Caudate nucleus (tissue), 63 donors: ENCODE measurements at places on chromosomes 3 and 15.

DNA sequence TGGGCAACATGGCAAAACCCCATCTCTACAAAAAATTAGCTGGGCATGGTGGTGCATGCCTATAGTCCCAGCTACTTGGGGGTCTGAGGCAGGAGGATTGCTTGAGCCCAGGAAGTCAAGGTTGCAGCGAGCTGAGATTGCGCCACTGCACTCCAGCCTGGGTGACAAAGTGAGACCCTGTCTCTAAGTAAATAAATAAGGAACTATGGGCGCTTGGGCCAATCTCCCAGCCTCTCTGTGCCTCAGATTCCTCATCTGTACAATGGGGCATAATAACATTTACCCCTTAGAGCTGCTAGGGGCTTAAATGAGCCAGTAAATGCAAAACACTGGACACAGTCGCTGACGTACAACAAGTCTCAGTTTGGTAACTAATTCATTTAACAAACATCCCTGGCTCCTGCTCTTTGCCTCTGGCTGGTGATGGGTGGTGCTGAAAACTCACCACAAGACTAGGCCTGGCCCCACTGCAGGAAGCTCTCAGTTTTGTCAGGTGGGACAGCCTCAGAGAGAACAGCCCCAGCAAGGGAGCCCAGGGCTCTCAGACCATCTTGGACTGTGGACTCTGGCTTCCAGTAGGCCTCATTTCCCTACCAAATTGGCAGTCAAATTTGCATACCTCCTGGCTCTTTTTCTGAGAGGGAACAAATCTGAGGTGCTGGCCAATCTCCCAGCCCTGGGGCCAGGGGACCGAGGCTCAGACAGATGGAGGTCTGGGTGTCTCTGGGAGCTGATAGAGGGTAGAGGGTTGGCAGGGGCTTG is 6.4 kb upstream of the TBC1D2B start:
- DNase-seq = no peak

- no peak for DNase-seq
Observed at GRCh38 chr15:33148129-33148751, 46.3 kb downstream of the FMN1 start.

GRCh38 chr3:9730657-9731205 is 804 bp upstream of the BRPF1 start:
- DNase-seq = peak; percentile 90

GRCh38 chr15:48721061-48721810 is 75.7 kb upstream of the FBN1 start:
- no peak for DNase-seq

GRCh38 chr15:78811124-78811824 is at the start of gene ADAMTS7:
Gene ADAMTS7 (minus strand): TSS chr15:78811464. CDS start chr15:78811220, 244 bp downstream.
- DNase-seq = peak; percentile 42

- DNase-seq = no peak
Observed at GRCh38 chr3:132416161-132416560, 1.1 kb upstream of the DNAJC13 start.

DNA sequence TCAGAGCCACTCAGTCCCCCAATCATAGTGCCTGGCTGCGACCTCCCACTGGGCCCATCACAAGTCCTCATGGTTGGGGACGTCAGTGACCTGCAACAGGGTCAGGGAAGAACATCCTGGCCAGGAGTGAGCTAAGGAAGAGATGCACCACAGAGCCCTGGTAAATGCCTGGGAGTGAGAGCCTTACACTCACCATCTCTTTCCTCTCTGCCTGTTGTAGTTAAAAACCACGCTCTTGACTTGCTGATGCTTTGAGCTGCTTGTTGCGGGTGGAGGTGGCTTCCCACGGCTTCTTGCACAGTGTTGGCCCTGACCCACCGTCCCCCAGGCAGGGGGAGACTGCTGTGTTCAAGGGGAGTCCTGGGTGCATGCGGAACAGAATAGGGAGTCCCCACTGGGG is 91.1 kb upstream of the RGMA start:
- no peak for DNase-seq

DNA sequence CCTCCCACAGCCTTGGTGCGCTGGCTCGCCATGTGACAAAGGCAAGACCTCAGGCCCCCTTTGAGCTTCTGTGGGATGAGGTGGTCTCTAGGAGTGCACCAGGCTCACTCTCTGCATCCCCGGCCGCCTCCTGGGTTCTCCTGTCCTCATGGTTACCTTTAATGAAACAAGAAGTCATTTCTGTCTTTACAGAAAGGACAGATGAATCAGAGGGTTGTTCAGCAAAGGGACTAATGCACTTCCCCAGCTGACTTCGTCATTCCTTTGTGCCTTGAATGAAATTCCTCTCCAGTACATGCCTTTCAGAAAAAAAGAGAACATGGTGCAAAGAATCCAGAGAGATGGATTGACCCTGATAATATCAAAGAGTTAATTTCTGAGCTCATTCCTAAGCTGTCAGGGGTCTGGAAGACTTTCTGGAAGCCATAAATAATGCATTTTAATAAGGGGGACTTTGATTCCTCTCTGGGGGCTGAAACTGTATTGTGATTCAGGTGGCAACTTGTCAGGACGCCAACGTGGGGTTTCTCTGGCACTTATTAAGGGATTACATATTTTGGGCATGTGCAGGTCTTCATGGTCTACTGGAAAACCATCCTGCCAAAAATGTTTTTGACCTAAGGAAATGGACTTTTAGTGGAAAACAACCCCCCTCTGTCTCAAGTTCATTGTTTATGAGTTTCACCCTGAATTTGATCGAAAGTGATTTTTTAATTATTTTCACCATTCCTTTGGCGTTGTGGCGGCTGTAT is 122.7 kb downstream of the FBLN2 start:
- no peak for DNase-seq

GRCh38 chr3:139689122-139689521 is 11.3 kb upstream of the NMNAT3 start:
- DNase-seq = no peak

- no peak for DNase-seq
Observed at GRCh38 chr15:63044645-63045464, 2.3 kb downstream of the TPM1 start.

GRCh38 chr3:13593615-13594014 is 44.7 kb downstream of the FBLN2 start:
- no peak for DNase-seq

DNA sequence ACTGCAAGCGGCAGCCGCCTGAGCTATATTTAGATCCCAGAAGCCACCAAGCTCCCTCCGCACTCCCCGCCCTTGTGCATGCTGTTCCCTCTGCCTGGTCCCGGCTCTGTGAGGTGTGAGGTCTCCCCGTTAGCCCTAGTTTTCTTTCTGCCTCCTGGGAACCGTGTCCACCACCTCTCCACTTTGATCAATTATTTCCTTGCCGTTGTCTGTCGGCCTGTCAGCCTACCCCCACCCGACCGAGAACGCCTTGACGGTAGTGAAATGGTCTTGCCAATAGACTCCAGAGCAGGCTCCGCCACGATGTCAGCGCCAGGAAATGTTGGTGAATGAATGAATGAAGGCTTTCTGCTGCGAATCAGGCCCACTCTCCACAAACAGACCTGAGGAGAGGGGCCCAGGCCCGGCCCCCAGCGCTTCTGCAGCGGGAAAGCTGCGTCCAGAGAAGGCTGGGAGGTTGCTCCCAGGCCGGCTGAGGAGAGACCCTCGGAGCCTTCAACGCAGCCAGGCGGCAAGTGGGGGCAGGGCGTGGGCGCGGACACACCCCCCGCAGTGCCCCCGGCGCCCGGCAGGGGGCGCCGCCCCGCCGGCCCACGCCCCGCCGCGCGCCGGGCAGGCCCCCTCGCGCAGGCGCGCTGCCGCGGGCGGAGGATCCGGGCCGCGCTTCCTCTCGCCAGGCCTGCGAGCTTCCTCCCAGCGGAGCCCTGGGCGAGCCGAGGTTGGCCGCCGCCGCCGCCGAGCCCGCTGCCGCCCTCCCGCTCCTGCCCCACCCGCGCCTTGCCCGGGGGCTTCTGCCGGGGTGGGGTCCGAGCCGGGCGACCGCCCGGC is at the start of gene CSK:
Gene CSK (plus strand): TSS at position 650 of the 828 bp plus-strand sequence. CDS start 16,218 bp downstream, outside the sequence.
- peak; percentile 48 for DNase-seq

- no peak for DNase-seq
Observed at GRCh38 chr3:144296808-144297207, 325.2 kb downstream of the DIPK2A start.

- no peak for DNase-seq
Observed at GRCh38 chr15:70247281-70247680, 149.6 kb upstream of the TLE3 start.

DNA sequence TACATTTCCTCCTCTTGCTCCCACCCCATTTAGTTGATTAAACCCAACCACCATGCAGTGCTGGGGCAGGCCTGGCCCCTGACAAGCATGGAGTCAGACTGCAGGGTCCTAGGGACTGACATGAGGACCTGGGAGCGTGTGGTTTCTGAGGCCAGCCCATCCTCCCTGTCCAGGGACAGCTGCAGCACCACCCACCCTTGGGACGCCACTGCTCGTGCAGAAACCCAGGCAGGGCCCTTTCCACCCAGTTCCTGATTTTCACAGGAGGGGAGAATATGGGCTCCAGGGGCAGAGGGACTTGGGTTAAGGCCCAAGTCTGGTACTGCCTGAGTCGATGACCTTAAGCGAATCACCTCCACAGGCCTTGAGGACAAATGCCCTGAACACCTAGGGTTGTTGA is 23.7 kb downstream of the PLXND1 start:
- DNase-seq = no peak

- no peak for DNase-seq
Observed at GRCh38 chr15:88393719-88394519, 73.3 kb downstream of the MRPL46 start.

GRCh38 chr3:167872941-167873340 is 137.4 kb downstream of the SERPINI1 start:
- no peak for DNase-seq

DNA sequence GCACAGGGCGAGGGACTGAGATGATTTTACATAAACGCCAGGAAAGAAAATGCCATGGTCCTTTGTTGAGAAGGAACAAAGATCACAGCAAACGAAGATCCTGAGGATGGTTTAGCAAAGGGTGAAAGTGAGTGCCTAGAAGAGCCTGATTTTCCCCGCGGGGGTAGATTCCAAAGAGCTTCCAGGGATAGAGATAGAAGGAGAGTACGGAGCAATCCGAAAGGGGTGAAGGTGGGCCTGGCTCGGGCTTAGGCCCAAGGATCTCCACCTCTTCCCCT is 977 bp downstream of the CDC25A start:
- no peak for DNase-seq

DNA sequence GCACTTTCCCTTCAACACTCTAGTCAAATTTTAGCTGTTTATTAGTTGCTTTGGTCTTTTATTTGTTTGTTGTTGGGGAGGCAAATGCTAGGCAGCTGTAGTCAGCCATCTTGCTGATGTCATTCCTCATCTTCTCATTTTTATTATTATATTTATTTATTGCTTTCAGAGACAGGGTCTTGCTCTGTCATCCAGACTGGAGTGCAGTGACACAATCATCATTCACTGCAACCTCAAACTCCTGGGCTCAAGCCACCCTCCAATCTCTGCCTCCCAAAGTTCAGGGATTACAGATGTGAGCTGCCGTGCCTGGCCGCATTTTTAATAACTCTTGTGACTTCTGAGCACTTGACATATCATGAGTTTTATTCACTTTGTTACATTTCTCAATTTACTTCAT is 441.4 kb downstream of the DIPK2A start:
- DNase-seq = no peak

DNA sequence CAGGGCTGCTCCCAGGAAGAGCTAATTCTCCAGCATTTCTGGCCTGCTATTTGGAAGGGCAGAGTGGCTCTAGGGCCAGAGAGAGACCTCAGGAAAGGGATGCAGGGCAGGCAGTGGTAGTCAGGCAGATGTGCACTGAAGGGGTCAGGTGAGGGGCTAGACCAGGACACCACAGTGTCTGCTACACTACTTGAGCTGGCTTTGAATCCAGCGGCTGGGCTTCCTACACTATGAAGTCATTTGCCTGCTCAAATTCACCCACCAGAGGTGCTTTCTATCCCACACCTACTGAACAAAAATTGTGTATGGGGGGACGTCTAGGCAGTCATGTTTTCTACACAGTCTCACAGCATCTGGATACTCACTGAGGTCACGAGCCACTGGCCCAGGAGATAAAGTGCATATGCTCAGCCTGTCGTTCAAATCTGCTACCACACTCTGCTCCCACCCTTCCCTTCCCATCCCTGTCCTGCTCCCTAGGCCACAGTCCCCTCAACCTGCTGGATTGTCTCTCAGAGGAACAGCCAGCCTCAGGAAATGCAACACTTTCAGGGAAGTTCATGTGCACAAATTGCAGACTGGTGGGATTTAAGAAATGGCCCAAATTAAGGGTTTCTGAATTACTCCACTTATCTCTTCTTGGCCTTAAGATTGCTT is 49.9 kb upstream of the SLC6A11 start:
- no peak for DNase-seq

GRCh38 chr15:81941479-81941878 is 104.3 kb downstream of the MEX3B start:
- DNase-seq = no peak

DNA sequence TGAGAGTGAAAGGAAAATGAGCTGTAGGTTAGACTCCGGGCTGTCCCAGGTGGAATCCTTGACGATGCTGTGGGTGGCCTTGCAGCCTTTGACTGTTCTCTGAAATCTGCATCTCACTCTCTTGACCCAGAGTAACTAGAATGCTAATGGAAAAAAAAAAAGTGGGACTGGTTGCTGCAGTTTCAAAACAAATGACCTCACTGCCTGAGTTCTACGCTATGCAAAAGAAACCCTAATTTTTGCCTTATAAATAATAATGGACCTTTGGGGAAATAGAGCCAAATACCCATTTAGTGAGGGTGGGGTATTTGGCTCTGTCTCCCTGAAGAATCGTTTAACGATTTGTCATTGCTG is 309.7 kb upstream of the C2CD4B start:
- DNase-seq = no peak

DNA sequence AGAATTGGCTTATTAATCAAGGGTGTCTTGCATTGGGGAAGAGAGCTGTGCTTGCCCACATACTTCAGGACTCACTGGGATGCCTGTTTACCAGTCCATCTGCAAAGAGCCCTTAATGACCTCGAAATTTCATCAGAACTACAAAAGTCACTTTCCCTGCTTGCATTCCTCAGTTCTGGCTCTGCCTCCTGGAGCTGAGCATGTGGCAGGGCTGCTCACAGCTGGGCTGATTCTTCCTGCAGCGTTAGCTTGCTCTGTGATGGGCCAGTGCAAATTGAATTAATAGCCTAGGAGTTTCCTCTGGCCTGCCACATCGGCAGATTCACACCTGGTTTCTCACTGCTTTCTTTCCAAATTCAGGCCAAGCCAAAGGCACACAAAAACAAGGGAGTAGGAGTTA is 108.9 kb downstream of the DUT start:
- no peak for DNase-seq

GRCh38 chr15:75561888-75562287 is 17.2 kb downstream of the PTPN9 start:
- no peak for DNase-seq

DNA sequence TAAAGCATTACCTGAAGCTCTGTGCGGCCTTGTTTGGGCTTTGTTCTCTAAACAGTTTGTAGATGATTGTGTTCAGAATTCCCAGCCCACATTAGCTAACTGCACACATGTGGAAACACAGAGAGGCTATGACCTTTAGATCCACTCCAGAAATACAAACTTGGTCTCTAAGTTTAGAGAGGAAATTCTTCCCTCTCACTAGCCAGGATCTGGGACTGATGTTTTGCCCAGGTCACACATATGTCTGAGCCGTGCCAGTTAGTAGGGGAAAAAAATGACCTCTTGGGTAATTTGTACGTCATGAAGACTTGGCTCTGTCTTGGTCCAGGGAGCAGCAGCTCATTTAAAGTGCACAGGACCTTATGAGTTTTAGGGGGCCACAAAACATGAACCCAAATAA is 223.1 kb downstream of the RBMS3 start:
- DNase-seq = no peak

- no peak for DNase-seq
Observed at GRCh38 chr3:106643684-106644161, 733.5 kb upstream of the CCDC54 start.

- DNase-seq = no peak
Observed at GRCh38 chr15:91603384-91604080, 250.0 kb upstream of the SLCO3A1 start.

GRCh38 chr3:105883798-105884377 is 15.1 kb upstream of the CBLB start:
- DNase-seq = no peak
